A172 (cell line): ENCODE measurements at places on chromosomes 3 and 15.

DNA sequence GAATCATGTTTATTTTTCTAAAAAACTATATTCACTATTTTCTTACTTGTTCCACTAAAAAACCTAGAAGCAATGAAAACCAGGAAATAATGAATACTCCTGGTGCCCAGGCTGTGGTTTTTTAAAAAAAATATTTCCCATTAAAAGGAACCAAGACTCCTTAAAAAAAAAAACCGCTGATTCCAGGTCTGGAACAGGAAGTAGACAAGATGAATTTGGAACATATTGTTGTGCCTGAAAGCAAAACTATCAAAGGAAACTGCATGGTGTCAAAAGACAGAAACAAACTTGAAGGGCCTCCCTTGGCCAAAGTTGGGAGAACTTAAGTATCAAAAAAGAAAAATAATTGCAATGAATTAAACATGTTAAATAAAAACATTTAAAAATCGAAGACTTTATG lies 245.3 kb upstream of the P2RY1 start:
- DNase-seq = no peak

- DNase-seq = no peak
These were observed 447.8 kb downstream of the MFSD1 start for GRCh38 chr3:159249472-159250174.

DNA sequence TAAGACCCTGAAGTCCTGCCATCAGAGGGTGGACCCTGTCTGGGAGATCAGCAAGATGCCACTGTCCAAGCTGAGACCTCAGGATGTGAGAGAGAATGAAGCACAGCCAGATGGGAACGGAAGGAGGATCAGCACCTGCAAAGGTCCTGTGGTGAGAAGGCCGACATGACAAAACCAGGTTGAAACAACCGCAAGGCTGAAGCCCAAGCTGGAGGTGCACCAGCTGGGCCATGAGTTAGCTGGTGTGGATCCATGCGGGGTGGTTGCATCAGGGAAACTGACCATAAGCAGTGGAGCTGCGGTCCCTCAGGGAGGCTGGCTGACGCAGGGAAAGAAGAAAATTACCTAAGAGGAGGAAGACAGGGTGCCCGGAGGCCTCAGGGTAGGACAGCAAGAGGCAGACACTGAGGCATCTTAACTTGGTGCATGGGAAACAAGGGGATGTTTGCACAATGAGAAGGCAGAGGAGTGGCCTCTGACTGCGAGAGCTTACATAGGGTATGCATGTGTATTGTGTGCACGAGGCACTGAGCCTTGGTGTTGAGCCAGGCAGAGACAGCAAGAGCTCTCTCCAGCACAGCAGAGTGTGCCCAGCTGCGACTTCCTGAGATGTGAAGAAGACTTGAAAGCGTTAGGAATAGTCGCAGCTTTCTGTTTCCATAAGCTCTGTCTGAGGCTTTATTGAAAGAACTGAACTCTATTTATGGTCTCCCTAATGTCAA lies 497.7 kb downstream of the OCA2 start:
- DNase-seq = no peak

DNA sequence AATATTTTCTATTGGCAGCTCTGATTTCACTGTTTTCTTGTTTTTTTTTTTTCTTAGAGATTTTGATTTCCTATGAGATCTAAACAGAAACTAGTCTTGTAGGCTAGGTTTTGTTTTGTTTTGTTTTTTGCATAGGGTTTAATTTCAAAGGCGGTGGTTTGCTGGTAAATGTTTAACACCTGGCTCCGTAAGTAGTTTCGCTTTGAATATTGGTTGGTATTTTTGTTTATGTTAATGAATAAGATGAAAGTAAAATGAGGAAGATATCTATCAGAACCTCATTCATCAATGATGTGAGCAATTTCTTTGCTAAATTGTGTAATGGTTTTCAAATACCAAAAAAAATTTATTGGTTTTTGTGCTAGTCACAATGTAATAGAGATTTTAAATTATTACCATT lies 39.7 kb upstream of the TM4SF1 start:
- no peak for DNase-seq
